Dermis microvascular lymphatic vessel endothelial cell (primary cell): ENCODE measurements at places on chromosomes 6 and 20. TPM values are rescaled to one million over a fixed set of nuclear protein-coding genes. Genes with fewer than 3 reads are reported as not detected.

Gene OXT
- not detected in 2 replicates for total RNA-seq

Gene SLC35D3
- not detected in 2 replicates for total RNA-seq

Gene TDRD6
- under 0.01 TPM in 2 replicates for total RNA-seq

Gene SOX18
- 27.2 and 75.7 TPM in 2 replicates for total RNA-seq

Gene NKX2-4
- not detected in 2 replicates for total RNA-seq

Gene LY6G6F
- not detected in 2 replicates for total RNA-seq

Gene COL11A2
- total RNA-seq = under 0.01 and 0.38 TPM in 2 replicates

Gene PCIF1
- 7.2 and 11.5 TPM in 2 replicates for total RNA-seq

Gene PXMP4
- total RNA-seq = 4.2 and 6.3 TPM in 2 replicates

Gene CLVS2
- not detected in 2 replicates for total RNA-seq

Gene BPI
- total RNA-seq = not detected in 2 replicates

Gene TMC2
- not detected in 2 replicates for total RNA-seq

Gene BNIP5
- total RNA-seq = not detected in 2 replicates

Gene GFRA4
- not detected in 2 replicates for total RNA-seq

Gene LAMA4
- 497 and 606 TPM in 2 replicates for total RNA-seq

Gene PLG
- total RNA-seq = not detected in 2 replicates

Gene TTBK1
- total RNA-seq = not detected in 2 replicates

Gene PREP
- 14.4 and 22.5 TPM in 2 replicates for total RNA-seq

Gene ARMH2
- not detected in 2 replicates for total RNA-seq

Gene CAGE1
- under 0.01 and 0.13 TPM in 2 replicates for total RNA-seq

Gene BANF2
- total RNA-seq = not detected in 2 replicates

Gene MLN
- total RNA-seq = not detected in 2 replicates

Gene SUPT3H
- total RNA-seq = 2.3 and 3.8 TPM in 2 replicates

Gene SLC32A1
- total RNA-seq = not detected in 2 replicates

Gene TPD52L1
- total RNA-seq = 0.90 and 7.7 TPM in 2 replicates

Gene ESR1
- not detected in 2 replicates for total RNA-seq

Gene CRIP3
- not detected in 2 replicates for total RNA-seq

Gene CBLN4
- total RNA-seq = not detected in 2 replicates

Gene NMBR
- total RNA-seq = not detected in 2 replicates

Gene NUDT3
- total RNA-seq = 24.3 and 25.0 TPM in 2 replicates

Gene NRSN1
- not detected in 2 replicates for total RNA-seq

Gene OVOL2
- total RNA-seq = not detected in 2 replicates

Gene ZNF341
- total RNA-seq = 0.77 and 1.4 TPM in 2 replicates

Gene POU5F1
- total RNA-seq = not detected in 2 replicates

Gene CST4
- not detected in 2 replicates for total RNA-seq

Gene SIRPB1
- 1.3 TPM in 2 replicates for total RNA-seq

Gene BCAS1
- total RNA-seq = not detected in 2 replicates

Gene EBF4
- total RNA-seq = 0.77 and 4.7 TPM in 2 replicates

Gene SRSF12
- under 0.01 and 0.13 TPM in 2 replicates for total RNA-seq

Gene IBTK
- total RNA-seq = 36.4 and 38.6 TPM in 2 replicates

Gene POU3F2
- not detected in 2 replicates for total RNA-seq

Gene MDN1
- total RNA-seq = 19.2 and 19.8 TPM in 2 replicates

Gene HLA-DQB1
- under 0.01 and 0.13 TPM in 2 replicates for total RNA-seq

Gene DEFB124
- not detected in 2 replicates for total RNA-seq

Gene BMP6
- total RNA-seq = 72.8 and 153 TPM in 2 replicates

Gene MAK
- not detected in 2 replicates for total RNA-seq

Gene LAMP5
- total RNA-seq = 1.0 and 1.9 TPM in 2 replicates

Gene PSORS1C2
- not detected in 2 replicates for total RNA-seq
